ENCODE measurements at places on chromosomes 12 and 14.

DNA sequence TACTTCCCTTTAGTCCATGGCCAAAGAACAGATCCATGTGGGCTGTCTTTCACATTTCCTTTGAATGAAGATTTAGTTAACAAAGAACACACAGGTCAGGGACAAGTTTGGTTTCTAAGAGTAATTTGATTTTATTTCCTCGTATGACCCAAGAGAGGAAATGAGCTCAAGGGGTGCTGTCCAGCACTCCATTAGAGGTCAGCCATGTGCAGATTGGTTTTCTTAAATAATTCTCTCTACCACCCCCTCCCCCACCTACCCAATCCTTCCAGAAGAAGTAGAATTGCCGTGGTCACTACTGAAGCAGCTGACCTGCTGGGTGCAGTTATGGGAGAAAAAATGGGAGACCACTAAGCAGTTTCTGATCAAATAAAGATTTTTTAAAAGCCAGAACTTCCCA, 13.9 kb upstream of the OAS1 start:
- peaks cover 4% of the 10 kb centered on the region for H3K27me3 ChIP-seq
- DNase-seq = no peak
- no peak overlapping the region for H3K27ac ChIP-seq
- H3K4me3 ChIP-seq = no peak overlapping the region
- H3K36me3 ChIP-seq = no peaks in the 10 kb centered on the region
- H3K4me1 ChIP-seq = no peaks in the 10 kb centered on the region

GRCh38 chr12:49160399-49160798, 28.5 kb downstream of the TUBA1A start:
- H3K4me1 ChIP-seq = no peaks in the 10 kb centered on the region
- no peak overlapping the region for H3K27ac ChIP-seq
- no peak for DNase-seq

DNA sequence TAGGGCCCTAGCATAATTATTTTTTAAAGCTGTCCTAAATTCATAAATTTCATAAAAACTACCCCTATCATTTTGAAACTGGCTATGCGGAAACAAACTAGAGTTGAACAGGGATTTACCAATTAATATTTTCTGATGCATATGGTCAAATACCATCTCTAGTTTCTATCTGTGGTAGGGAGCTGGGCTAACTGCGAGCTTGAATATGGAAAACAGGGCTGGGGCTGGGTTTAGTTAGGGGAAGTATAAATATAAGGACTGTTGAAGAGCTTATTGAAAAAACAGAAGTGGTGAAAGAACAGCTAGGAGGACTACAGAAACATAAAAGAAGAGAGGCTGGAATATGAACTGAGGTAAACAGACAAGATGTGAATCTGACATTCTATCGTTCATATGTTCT, 91.8 kb downstream of the SLC38A1 start:
- H3K27ac ChIP-seq = no peak overlapping the region
- H3K4me3 ChIP-seq = no peak overlapping the region
- H3K36me3 ChIP-seq = no peaks in the 10 kb centered on the region
- no peak for DNase-seq
- peaks cover 4% of the 10 kb centered on the region for H3K27me3 ChIP-seq

- H3K36me3 ChIP-seq = peaks cover 34% of the 10 kb centered on the region
- peaks cover 2% of the 10 kb centered on the region for H3K27me3 ChIP-seq
- peaks cover 5% of the 10 kb centered on the region for H3K4me1 ChIP-seq
- DNase-seq = no peak
- no peak overlapping the region for H3K4me3 ChIP-seq
Observed at GRCh38 chr12:48132826-48133225, 13.7 kb downstream of the PFKM start.

GRCh38 chr14:68571114-68571591, 221.7 kb downstream of the ZFP36L1 start:
- H3K4me3 ChIP-seq = no peak overlapping the region
- H3K27me3 ChIP-seq = peaks cover 3% of the 10 kb centered on the region
- no peaks in the 10 kb centered on the region for H3K36me3 ChIP-seq

DNA sequence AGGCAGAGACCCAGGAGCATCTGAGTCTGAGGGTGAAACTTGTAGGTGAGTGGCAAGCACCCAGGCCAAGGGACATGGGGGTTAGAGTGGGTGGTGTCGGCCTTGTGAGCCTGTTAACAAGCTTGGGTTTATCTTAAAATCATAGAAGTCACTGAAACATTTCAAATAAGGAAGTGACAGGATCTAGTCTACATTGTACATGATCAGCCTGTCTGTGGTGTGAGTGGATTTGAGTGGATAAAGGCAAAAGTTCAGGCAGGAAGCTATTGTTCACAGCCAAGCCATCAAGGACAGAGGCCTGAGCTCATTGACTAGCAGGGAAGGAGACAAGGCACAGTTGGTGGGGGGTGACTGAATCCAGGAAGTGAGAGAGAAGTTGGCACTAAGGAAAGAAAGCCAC, 59.3 kb upstream of the FKBP4 start:
- H3K36me3 ChIP-seq = no peaks in the 10 kb centered on the region
- DNase-seq = no peak
- no peaks in the 10 kb centered on the region for H3K4me1 ChIP-seq

DNA sequence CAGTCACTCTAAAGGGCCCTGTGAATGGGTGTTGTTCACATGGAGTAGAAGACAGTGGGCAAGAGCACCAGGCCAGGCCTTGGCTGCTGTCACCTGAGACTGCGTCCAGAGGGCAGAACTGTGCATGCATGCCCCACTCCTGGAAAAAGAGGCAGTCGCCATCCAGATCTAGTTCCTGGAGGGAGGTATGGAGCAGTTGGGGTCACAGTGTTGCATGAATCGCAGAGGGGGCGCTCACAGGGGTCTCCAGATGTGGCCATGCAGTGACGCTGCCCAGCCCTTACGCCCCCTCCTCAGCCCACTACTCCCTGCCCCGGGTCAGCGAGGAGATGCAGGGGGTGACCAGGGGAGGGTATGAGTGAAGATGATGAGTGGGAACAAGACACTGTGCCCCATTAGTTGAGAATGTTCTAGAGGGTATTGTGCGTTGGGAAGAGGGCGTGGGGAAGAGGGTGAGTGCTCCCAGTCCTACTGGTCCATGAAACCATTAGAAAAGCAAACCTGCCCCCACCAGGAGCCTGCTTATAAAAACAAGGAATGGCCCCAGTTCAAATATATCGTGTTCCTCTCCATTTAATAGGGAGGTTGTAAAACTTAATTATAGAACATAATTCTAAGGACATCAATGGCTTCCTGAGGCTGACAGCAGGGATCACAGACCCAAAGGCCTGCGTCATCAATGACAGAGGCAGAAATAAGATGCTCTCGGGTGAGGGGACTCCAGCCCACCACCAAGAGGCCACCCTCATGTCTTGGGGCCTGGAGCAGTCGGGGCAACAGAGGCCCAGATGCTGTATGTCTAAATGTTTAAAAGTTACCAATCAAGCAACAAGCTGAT, 32.2 kb upstream of the BCL7A start:
- no peak overlapping the region for H3K27ac ChIP-seq
- H3K36me3 ChIP-seq = no peaks in the 10 kb centered on the region
- H3K27me3 ChIP-seq = peaks cover 2% of the 10 kb centered on the region
- no peak overlapping the region for H3K4me3 ChIP-seq
- no peak for DNase-seq

- H3K36me3 ChIP-seq = peaks cover 17% of the 10 kb centered on the region
- peaks cover 16% of the 10 kb centered on the region for H3K4me1 ChIP-seq
- DNase-seq = no peak
- H3K27me3 ChIP-seq = peaks cover 1% of the 10 kb centered on the region
- H3K4me3 ChIP-seq = no peak overlapping the region
Observed at GRCh38 chr14:58354808-58355207, 40.9 kb upstream of the TOMM20L start.

- H3K27ac ChIP-seq = peak overlapping the region; percentile 100
- H3K4me1 ChIP-seq = peaks cover 48% of the 10 kb centered on the region
- peaks cover 42% of the 10 kb centered on the region for H3K36me3 ChIP-seq
- H3K4me3 ChIP-seq = peak overlapping the region; percentile 99
- peaks cover 31% of the 10 kb centered on the region for H3K27me3 ChIP-seq
Observed at GRCh38 chr12:114684870-114685273, 897 bp upstream of the TBX3 start.

- H3K4me3 ChIP-seq = no peak overlapping the region
- DNase-seq = no peak
- peaks cover 43% of the 10 kb centered on the region for H3K27me3 ChIP-seq
- H3K27ac ChIP-seq = no peak overlapping the region
Observed at GRCh38 chr14:105126126-105126980, 42.2 kb downstream of the JAG2 start.

- H3K27me3 ChIP-seq = no peaks in the 10 kb centered on the region
- no peaks in the 10 kb centered on the region for H3K36me3 ChIP-seq
- peaks cover 18% of the 10 kb centered on the region for H3K4me1 ChIP-seq
- DNase-seq = no peak
- no peak overlapping the region for H3K4me3 ChIP-seq
- no peak overlapping the region for H3K27ac ChIP-seq
Observed at GRCh38 chr14:92969430-92969829, 46.5 kb downstream of the CHGA start.

Data from HFFc6 (cell line).